Kidney epithelial cell (primary cell): ENCODE measurements at places on chromosomes 5 and 9. TPM values are rescaled to one million over a fixed set of nuclear protein-coding genes. Genes with fewer than 3 reads are reported as not detected.

DNA sequence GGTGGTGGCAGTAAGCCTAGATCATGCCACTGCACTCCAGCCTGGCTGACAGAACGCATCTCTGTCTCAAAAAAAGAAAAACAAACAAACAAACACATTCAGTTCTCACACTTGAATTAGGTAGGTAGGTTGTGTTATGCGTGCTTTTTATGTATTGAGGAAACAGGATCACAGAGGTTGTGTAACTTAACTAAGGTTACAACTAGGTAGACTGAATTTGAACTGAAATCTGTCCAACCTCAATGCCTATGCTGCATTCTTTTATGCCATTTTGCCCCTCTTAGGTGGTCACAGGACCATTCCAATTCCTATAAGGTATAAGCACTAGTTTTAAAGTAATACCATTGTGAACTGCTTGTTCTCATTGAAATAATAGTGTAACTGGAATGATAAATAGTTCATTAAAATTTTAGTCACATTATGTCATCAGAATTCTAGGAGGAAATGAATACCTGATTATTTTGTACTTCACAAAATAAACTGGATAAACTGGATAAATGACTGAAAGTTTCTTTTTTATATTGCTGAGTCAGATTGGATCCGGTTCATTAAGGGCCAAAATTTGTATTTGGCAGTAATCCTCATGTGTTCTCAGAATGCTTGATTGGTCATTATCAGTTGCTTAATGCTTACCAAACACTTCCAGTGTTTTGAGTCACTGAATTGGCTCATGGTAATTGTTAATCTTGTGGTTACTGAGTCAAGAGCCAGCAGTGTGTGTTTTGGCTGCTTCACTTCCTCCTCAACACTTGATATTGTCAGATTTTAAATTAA, 7.1 kb downstream of the UBAP1 start:
- DNase-seq, result peak; percentile 97

DNA sequence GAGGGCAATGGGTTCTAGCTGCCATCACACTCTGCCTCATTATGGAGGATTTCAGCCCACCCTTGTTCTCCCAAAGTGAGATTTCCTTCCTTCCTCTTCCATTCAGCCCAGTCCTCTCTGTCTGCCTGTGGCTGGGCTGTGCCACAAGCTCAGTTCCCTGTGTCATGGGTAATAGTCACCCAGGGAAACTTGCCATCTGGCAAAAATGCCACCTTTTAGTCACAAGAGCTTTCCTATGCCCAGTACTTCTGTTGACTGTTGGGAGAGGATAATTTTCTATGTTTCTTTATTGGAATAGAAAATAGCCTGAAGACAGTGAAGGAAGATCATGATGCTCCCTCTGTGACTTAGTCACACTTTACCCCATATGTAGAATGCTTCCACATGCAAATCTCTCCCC, 71.4 kb downstream of the TLR4 start:
- no peak for DNase-seq

DNA sequence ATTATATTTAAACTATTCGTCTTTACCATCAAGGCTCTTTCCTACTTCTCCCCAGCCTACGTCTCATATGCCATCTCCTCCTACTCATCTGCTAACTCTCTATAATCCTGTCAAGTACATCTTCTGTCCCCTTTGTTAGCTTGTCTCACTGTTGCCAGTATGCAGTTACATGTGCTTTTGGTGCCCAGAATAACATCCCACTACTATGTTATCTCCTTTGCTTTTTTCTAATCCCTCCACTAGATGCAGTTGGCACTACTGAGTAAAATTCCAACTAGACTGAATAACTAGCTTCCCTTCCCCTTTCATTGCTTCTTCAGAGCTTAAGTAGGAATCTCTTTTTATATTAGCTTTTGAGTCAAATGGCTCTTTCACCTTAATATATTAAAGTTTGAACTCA, 3.0 kb upstream of the ARRDC3 start:
- no peak for DNase-seq

GRCh38 chr5:126486332-126486731, 63.1 kb downstream of the GRAMD2B start:
- DNase-seq, result no peak

DNA sequence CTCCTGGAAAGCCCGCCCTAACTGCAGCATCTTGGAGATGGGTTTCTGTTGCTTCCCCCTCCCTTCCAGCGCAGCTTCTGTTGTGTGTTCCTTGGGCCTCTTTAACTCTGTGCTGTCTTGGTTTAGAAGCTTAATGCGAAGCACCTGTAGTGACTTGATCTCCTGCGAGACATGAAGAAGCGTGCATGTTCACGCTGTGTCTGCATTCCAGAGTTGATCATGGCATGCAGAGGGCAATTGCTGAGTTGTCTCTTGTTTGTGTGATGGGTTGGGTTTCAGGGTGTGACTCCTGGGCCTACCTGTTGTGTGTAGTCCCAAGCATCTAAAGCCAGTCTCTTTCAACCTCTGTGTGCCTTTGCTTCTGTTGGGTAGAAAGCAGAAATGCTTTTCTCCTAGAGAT, 155.6 kb downstream of the SMARCA2 start:
- no peak for DNase-seq

DNA sequence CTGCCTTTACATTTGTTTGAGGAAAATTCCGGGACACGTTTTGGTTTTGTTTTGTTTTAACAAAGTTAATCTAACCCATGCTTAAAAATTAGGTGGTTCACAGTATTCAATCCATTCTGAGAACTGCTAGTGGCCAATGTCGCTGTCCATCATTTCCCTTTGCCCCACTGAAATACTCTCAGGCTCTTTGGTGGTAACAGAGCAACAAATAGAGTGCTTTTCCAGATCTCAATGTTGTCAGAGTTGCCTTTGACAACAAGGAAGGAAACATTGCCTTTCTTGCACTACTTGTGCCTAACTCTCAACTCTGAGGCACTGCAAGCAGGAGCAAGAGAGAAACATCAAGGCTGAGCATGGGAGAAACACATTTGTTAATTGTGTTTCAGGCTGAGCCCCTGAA, 154.0 kb downstream of the MCTP1 start:
- no peak for DNase-seq

GRCh38 chr5:81230416-81230815, 2.7 kb upstream of the CKMT2 start:
- no peak for DNase-seq

- no peak for DNase-seq
Measured at GRCh38 chr9:5553211-5553610, 42.9 kb downstream of the PDCD1LG2 start.

GRCh38 chr5:27594141-27594540, 555.8 kb upstream of the CDH9 start:
- DNase-seq, result no peak

- DNase-seq, result no peak
Measured at GRCh38 chr5:171808951-171809350, 23.3 kb downstream of the SMIM23 start.

DNA sequence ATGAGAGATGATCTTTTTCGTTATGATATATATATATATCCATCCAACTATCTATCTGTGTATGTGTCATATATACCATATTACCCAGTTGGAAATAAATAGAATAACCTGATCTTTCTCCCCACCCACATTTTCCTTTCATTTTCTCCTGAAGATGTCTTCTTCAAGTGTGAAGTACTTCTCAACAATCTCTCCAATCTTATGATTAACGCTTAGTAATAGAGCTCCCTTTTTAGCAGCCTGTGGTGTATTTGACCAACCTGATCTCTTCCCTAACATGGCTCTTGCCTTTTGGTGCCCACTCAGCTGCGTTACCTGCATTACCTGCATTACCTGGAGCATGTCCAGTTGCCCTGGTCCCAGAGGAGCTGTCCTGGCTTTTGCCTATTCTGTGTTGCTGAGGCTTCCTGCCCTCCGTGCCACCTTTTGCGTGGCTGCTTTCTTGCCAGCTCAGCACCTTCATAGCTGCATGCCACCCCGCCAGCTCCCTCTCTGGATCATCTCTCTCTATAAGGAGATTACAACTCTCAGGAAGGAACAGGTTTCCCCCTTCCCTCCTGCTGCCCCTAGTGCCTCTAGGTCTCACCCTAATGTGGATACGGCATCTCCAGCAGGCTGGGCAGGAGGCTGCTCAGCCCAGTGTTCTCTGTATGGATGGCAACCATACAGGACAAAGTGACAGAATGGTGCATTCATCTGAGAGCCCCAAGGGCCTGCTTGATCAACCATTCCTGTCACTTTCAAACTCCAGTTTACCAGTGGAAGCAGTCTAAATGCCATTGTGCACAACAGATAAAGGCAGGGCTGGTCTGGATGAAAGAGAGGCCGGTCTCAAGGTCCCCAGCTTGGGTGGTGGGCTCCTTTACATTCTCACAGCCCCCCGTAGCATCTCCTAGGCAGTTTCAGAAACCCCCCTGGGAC, 126.7 kb downstream of the GADD45G start:
- no peak for DNase-seq

GRCh38 chr5:108321341-108321740, 60.6 kb downstream of the FBXL17 start:
- DNase-seq, result no peak

DNA sequence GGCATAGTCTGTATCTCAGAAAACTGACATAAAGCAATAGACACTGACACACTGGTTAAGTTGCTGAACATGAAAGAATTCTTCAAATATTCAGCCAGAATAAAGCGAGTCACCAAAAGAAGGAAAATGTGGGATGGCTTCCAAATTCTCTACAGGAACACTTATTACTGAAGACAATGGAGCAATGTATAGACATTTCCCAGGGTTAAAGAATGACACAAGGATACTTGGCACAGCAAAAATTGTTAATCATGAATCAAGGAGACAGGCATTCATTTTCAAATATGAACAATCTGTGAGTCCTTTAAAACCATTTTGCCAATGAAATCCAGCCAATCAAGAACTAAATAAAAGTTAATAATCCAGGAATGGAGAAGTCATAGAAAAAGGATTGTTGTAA, 92.5 kb downstream of the MTX3 start:
- DNase-seq, result no peak

- DNase-seq, result no peak
Measured at GRCh38 chr9:16039218-16039987, 486.6 kb downstream of the CCDC171 start.

DNA sequence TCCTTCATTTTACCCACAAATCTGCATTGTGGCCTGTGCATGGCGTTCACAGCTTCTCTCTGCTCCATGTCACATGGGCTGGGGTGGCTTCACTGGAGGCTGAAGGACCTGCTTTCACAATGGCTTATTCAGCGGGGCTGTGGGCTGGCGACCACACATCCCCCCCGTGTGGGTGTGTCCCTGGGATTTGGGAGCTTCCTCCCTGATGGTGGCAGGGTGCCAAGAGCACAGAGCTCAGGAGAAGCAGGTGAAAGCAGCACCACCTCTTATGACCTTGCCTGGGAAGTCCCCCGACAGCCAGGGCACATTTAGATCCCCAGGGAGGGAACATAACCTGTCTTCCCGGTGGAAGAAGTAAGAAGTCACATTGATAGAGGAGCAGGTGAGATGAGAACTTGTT, 5.0 kb upstream of the MED10 start:
- DNase-seq, result no peak

Gene SPINK7
- total RNA-seq, result not detected in 2 replicates

Gene IFNB1
- total RNA-seq, result not detected in 2 replicates
